ENCODE measurements at places on chromosomes 2 and 18.

DNA sequence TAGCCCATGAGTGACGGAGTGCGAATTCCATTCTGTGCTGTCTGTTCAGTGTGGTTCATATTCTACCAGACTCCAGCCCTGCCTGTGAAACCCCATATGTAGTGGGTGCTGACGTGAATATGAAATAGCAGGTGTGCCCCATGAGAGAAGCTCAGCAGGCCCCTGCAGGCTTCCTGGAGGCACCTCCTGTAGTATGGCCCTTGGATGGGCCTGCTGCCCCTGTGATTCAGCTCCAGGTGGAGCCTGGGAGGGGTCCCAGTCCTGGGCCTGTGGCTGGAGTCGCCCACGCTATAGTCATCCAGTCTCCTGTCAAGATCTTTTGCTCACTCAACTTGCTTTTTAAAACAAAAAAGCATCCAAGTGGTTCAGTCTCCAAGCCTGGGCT is 125.5 kb downstream of the GLI2 start:
- no peak for DNase-seq

- DNase-seq = no peak
Measured at GRCh38 chr2:70241340-70241739, 7.1 kb downstream of the TIA1 start.

DNA sequence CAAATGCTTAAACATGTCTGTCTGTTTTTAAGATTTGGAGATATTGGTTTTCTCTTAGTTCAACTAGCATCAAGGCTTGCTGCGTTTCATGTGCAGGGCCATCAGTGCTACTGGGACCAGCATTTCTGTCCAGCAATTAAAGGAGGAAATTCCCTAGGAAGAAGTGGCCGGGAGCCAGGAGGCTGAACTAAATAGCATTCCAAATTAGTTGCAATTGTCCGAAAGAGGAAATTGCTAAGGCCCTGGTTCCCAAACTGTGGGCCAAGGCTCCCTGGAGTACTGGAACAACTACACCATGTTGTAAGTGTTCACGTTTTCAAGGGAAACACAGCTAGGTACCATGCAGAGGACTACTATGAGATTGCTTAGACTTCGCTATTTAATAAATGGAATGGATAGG is 257.9 kb downstream of the PTPRM start:
- no peak for DNase-seq

GRCh38 chr2:129800686-129801085 is 178.8 kb upstream of the RAB6C start:
- DNase-seq = no peak

DNA sequence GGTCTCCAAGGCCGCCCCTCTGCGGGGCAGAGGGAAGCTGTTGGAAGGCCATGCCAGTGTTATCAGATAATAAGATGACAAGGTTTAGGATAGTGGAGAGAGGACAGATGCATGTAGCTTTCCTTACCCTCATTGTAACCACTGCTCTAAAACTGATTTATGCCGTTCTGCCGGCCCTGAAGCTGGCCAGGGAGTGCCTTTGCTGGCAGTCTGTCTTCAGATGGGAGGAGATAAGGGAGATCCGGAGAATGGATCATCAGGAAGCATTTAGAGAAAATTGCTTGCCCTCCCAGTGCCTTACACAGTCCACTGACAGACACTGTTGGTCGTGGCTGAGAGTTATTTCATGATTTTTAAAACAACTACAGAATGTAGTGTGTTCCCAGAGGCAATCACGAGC is 35.4 kb upstream of the MYO3B start:
- no peak for DNase-seq

DNA sequence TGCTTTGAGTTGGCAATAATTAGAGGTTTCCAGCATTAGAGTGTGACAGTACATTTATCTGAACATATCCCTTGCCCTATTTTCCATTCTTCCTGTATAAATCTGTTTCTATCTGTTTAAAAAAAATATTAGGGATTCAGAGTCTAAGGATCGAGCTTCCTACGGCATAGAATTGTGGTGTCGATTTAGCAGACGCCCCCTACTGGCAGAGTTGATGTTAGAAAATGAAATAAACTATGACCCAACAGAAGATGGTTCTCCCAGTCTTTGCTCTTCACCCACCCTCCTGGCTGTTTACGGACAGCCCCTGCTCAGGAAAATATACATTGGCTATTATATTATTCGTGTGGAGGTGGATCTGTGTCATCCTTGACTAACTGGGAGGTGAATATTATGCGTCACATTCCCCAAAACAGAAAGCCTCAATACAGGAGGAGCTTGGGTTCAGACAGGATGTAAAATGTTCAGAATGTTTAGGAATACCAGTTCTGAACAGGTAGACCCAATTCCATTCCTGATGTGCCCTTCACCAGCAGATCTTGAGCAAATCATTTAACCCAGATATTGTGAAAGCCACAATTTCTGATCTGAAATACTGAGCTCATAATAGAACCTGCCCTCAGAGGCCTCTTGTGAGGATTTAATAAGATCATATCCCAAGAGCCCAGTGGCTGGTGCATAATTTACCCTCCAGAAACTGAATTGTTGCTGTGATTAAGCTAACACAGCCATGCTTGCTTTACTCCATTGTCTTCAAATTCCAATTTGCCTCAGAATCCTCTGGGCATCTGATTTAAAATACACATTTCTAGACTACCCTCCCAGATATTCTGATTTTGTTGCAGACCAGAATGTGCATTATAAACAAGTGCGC is 10.8 kb upstream of the ERMN start:
- no peak for DNase-seq

DNA sequence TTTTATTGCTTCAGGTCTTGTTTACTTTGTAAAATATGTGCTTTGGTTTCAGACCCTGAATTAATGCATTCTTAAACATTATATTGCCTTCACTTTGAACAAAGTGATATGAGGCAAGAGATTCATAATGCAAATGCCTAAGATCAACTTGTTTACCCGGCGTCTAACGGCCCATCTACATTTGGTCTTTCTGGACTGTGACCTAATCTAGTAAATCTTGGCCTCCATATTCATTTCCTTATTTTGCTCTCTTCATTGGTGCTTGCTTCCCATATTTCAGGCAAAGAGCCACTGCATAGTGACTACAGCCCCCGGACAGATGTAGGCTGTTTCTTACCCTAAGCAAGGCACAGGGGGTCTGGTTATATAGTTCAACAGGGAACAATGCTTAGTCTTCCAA is 53.0 kb upstream of the SLC39A10 start:
- no peak for DNase-seq

- no peak for DNase-seq
Measured at GRCh38 chr2:131050896-131051295, 42.4 kb downstream of the FAM168B start.

DNA sequence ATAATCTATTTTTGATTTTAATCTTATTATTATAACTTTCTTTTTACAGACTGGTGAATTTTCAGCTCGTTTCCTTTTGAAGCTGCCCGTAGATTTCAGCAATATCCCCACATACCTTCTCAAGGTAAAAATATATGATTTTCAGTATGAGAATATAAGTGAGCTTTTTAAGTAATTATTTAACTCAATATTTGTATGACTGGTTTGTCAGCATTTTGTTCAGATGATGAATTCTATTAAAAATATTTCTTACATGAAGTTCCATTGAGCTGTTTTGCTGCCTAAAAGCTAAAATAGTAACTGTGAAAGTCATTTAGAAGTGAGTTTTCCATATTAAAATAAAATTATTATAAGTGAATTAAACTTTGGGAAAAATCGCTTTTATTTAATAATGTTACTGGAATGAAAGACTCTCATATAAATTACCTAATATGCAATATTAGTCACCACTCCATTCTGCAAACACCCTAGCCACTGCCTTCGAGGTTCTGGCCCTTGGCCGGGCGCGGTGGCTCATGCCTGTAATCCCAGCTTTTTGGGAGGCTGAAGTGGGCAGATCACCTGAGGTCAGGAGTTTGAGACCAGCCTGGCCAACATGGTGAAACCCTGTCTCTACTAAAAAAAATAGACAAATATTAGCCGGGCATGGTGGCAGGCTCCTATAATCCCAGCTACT is 155.3 kb downstream of the BABAM2 start:
- no peak for DNase-seq

- no peak for DNase-seq
Measured at GRCh38 chr2:124524155-124524915, 499.2 kb downstream of the CNTNAP5 start.

- DNase-seq = no peak
Measured at GRCh38 chr2:200814917-200815316, 3.2 kb downstream of the BZW1 start.

GRCh38 chr2:110852541-110853263 is 120.3 kb downstream of the ACOXL start:
- peak; percentile 29 for DNase-seq

GRCh38 chr2:231720292-231720986 is 12.1 kb downstream of the PTMA start:
- no peak for DNase-seq

GRCh38 chr2:172539767-172540166 is 16.1 kb upstream of the PDK1 start:
- no peak for DNase-seq

DNA sequence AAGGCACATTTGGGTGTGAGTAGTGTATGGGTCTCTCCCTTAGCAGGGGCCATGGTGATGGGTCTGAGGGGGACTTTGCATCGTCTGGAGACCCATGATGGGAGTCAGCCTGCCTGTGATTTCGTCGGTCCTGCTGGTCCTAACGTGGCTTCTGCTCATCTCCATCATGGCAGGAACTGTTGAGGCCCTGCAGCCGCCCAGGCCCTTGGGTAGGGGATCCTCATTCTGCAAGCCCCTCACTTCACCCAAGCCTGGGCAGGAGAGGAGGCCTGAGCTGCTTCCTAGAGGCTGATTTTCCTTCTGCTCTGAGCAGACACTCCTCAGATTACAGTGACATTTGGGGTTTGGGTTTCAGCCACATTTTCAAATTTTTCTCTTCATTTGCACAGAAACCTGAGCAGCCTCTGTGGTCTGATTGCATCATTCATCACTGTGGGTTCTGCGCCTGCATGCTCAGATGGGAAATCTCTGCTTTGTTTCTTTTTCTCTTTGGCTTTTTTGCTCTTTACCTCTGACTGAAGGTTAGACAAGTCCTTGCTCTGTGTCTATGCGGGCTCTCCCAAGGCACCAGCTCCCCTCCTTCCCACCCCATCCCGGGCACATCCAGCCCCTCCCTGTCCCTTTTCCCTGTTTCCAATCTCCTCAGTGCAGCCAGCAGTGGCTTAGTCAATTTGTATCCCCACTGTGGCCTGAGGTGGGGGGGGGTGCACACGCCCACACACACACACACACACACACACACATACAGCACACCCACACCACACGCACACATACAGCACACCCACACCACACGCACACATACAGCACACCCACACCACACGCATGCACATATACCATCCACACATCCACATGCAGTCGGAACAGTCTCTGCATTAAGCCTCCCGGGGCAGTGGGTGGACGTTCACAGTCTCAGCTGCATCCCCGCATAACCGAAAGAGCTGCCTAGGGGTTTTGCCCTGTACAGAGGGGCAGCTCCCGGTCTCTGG is 305.4 kb upstream of the HS6ST1 start:
- DNase-seq = no peak

DNA sequence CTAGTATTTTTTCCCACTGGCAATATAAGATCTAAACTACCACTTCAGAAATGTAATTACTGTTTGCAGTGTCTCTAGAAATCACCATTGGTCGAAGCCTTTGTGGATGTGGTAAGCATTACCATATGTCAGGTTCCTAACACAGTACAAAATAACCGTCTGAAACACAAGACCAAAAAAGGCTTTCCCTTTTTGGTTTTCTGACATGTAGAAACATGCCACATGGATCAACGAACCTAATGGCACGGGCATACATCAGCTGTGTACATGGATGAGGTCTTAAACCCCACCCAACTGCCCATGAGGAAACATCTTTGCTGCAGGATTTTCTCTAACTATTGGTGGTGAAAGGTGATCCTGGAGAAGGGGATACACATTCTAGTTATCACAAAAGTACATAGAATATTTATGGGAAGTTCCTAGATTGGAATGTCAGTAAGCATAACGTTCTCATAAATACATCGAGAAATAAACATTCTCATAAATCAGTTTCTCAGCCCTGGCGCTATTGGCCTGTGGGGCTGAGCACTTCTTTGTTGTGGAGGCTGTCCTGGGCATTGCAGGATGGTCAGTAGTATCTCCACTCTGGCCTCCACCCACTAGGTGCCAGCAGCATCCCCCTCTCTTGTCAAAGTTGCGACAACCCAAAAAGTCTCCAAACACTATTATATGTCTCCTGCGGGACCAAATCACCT is 9.0 kb downstream of the VIT start:
- DNase-seq = no peak

GRCh38 chr2:235523486-235524150 is 29.8 kb downstream of the AGAP1 start:
- DNase-seq = no peak

- no peak for DNase-seq
Measured at GRCh38 chr18:9173770-9174233, 37.2 kb downstream of the ANKRD12 start.

- DNase-seq = no peak
Measured at GRCh38 chr18:11600321-11600720, 9.1 kb upstream of the SLC35G4 start.

DNA sequence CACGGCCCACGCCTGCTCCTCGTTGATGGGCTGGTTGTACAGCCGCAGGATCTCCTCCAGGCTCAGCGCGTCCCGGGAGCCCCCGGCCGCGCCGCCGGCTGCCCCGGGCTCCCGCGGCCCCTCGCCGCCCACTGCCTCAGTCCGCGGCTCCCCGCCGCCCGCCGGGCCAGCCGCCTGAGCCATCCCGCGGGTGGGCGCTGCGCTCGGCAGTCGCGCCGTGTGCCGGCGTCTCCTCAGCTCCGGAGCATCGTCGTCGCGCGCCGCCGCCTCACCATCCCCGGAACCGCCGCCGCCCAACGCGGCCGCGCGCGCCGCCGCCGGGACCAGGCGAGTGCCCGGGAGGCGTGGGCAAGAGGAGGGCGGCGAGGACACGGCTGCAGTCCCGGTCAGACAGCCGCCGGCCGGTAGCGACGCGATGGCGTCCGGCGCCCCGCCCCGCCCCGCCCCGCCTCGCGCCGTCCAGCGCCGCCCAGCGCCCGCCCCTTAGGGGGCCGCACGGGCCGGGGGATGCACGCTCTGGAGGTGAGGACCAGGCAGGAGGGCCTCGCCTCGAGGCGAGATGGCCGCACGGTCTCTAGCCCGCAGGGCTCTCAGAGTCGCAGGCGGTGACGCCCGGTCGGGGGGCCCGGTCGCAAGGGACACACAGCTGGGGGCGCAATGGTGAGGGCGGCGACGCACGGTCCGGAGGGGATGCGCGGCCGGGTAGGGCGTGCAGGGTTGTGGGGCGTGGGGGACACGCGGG is at the start of gene SPIRE1:
TSS of gene SPIRE1 (minus strand) at position 424 of the 742 bp plus-strand sequence. CDS start at position 183, 241 bp downstream.
- DNase-seq = peak; percentile 6

DNA sequence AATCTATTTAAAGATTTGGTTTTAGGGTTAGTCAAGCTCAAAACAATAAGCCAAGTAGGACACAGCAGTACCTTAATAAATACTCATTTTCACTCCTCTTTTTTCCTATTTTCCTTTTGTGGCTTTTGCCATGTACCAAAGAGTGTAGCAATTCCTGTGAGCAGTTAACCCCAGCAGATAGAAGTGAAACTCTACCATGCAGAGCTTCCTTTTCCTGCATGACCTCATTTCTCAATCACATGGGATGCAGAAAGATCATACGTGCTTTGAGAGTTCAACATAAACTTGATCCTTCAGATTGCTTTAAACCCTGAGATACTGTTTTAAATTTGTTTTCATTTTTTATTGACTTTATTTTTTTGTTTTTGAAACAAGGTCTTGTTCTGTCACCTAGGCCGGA is 99.1 kb upstream of the ARHGAP15 start:
- no peak for DNase-seq
